Stimulated activated CD8-positive, alpha-beta memory T cell treated with anti-CD3 and anti-CD28 coated beads, Interleukin-7, amount 100 ng/mL, for 1 hour (primary cell): ENCODE measurements at places on chromosomes 7 and 10.

GRCh38 chr7:78301407-78301806, 502.8 kb downstream of the PHTF2 start:
- DNase-seq: no peak

DNA sequence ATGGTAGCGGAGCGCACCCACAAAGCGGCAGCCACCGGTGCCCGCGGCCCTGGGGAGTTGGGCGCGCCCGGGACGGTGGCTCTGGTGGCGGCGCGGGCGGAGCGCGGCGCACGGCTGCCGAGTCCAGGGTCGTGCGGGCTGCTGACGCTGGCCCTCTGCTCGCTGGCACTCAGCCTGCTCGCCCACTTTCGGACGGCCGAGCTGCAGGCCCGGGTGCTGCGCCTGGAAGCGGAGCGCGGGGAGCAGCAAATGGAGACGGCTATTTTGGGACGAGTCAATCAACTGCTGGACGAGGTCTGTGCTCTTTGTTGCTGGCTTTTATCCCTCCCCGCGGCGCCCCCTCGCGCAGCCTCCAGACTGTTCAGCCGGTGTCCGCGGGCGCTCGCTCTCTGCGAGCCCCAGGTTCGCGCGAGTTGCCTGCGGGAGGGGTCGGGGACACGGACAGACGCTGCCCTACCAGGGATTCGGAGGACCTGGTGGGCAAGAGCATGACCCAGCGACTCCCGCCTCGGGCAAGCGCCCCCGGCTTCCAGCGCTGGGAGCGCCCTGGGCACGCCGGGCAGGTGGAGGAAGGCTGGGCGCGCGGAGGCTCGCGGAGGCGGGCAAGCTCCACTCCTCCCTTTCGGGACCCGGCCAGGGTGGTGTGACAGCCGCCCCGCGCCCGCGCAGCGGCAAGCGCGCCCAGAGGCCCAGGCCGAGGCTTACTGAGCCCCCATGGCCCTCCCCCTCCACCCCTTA, 887 bp downstream of the COL13A1 start:
- no peak for DNase-seq

GRCh38 chr7:74217455-74218342, 7.9 kb downstream of the LAT2 start:
- DNase-seq: no peak

- DNase-seq: no peak
These were observed 682.8 kb downstream of the MAGI2 start for GRCh38 chr7:78770422-78771410.

DNA sequence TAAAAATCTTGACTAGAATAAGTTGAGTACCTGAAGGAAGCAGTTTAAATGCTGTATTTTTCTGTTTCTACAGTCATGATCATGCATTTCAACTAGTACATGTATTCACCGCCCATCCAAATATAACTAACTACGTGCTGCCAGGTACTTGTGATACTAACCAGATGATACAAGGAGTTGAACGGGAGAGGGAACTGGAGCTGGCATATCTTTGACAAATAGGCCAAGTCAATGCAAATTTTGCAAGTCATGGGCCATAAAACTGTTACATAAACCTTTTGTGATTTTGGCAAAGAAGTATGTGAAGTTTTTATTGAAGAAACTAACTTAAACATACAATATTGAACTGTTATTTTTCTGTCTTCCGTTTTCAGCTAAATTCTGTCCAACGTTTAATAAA, 14.5 kb downstream of the NUP42 start:
- DNase-seq: no peak

GRCh38 chr10:112634096-112634830, 187.2 kb downstream of the VTI1A start:
- DNase-seq: no peak

DNA sequence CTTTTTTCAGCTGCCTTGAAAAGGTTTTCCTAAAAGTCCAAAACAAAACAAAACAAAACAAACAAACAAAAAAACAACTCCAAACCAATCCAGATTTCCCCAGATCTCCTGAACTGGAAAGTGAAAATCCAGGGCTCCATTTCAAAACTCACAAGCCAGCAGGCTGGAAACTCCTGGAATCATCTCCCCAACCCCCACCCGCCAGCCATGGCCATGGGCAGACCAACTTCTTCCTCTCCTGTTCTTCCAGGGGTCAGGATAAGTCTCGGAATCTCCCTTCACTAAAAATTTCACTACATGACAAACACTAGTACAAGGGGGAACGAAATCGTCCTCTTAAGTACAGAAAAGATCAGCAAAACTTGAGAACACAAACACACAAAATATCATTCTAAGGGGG, 40.4 kb downstream of the GNA12 start:
- DNase-seq: no peak

DNA sequence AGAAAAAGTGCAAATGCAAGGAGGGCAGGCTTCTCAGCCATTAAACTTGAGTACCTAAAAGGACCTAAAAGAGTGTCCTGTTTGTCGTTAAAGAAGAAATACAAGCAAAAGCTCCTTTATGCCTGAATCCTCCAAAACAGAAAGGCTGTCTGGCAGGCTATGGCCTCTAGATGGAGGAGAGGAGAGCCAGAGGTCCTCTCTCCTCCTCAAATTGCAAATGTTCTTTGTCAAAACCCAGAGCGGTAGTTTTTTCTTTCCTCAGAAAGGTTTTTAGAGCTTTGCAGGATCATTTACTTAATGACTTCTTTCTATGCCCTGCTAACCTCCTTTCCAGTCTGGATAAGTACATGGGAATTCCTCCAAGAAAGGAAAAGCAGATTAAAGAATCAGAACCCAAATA, 1.9 kb upstream of the SORCS1 start:
- no peak for DNase-seq
